Left colon (tissue), 2 donors: ENCODE measurements at places on chromosomes 2 and 18. TPM values are rescaled to one million over a fixed set of nuclear protein-coding genes. Genes with fewer than 3 reads are reported as not detected.
A peak's percentile ranks its signal among the peaks of the same experiment; 100 is the strongest.

DNA sequence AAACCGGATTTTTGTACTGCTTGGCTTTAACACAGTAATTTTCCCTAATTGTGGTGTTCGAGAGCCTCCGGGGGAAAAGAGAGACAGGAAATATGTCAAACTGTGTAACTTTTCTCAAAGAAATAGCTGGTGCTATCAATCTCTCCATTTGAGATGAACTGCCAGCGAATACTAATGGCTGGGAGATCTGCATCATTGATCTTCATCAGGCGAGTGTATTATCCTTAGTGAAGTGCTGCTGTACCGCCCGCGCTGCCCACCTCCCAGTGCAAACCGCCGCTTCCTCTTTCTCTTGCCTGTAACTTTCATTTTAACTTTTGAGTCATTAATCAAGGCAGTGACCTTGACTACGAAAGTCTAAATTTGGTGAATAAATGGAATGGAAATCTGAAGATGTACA, 246.1 kb upstream of the ST6GAL2 start:
- DNase-seq: no peak

GRCh38 chr2:95063086-95063958, 37.8 kb downstream of the MAL start:
- no peak for DNase-seq

GRCh38 chr18:840023-840408, 28.0 kb upstream of the YES1 start:
- DNase-seq: no peak

DNA sequence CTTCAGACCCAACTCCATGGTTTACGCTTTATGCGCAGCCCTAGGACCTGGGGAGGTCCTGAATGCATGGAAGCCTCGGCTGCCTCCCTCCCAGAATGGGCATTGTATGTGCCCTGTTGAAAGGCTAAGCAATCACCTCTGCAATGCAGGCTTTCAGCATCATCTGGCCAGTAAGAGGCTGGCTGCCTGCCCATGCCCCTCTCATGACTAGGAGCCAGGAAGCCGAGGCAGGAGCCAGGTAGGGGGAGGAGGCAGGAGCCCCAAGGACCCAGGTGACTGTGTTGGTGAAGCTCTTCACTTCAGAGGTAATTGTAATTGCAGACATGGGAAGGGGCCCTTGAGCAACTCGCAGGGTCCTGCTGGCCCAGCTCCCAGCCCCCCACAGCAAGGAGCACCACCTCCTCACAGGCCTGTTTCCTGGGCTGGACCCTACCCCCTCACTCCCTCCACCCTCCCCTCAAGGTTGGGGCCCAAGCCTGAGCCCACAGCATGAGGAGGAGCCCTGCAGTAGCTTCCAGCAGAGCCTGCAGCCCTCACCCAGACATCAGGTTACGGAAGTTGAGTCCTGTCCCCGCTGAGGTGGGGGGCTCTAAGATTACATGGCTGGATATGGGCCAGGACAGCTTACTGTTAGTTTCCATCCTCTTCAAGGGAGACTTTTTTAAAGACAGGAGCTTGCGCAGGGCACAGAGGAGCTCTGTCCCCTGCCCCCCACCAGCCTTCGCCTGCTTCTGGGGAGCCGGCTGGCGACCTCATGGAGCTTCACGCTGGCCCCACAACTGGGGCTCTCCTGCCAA, 21.9 kb downstream of the CRACDL start:
- no peak for DNase-seq

- peak; percentile 12 for DNase-seq
Observed at GRCh38 chr18:55779691-55780585, 191.9 kb upstream of the TCF4 start.

GRCh38 chr2:100283724-100284501, 38.4 kb downstream of the LONRF2 start:
- no peak for DNase-seq

The LOXHD1 gene
- total RNA-seq: 0.15 TPM

The RGPD3 gene
- total RNA-seq: 0.06 TPM

DNA sequence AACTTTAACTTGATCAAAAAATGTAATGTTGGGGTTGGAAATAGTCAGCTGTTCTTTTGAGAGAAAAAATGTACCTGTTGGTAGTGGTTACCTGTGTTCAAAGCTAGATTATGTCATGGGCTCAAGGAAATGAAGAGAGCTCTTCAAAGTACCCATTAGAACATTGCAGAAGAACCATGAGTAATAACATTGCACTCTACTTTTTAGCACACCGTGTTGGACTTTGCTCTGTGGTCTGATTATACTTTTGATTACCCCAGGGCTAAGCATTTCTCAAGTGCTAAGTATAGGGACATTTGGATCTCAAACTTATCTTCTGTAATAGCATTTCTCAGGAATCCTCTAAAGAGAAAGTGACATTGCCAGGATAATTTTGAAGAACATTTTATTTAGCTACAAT, 1122.8 kb upstream of the CELF4 start:
- no peak for DNase-seq

DNA sequence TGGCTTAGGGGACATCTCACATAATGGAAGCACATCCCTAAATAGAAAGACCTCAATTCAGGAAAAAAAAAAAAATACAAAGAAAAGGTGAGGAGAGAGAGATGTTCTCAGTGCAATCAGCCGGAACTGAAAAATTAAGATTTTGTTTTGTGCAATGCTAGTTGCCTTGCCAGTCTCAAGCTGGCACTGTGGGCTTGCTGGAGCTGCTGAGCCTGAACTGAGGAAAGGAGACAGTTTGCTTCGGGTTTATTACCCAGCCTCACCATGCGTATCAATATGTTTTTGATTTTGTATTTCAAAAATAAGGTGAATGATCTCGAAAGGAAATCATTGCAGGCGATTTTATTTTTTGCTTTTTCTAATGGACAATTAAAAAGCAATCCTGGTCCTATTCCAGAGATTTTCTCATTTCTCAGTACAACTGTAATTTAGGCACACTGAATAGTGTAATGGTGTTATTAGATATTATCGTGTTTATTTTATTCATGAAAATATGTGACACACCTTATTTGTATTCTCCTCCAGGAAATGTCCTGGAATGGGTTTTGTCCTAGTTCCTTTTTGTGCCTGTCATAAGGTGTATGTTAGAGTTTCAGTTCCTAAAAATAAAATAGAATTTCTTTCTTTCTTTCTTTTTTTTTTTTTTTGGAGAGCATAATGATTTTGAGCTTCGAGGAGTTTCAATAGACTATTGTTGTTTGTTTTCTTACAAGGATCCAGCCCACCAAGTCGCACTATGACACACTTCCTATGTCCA, 72.8 kb upstream of the ZEB2 start:
- DNase-seq: no peak

DNA sequence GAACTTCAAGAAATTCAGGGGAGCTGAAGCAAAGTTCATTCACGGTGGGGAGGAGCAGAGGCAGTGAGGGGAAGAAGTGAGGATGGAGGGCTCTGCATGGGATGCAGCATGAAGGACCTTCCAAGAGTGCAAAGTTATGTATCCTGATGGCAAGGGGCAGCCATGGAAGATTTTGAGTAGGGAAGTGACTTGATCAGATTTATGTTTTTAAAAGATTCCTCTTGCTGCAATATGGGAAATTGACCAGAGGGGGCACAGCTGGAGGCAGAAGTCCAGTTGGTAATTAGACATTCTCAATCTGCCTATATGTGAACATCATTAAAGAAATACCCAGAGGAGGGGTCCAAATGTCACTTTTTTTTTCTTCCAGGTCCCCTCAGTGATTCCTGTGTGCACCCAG, 21.5 kb upstream of the ANXA4 start:
- DNase-seq: no peak

DNA sequence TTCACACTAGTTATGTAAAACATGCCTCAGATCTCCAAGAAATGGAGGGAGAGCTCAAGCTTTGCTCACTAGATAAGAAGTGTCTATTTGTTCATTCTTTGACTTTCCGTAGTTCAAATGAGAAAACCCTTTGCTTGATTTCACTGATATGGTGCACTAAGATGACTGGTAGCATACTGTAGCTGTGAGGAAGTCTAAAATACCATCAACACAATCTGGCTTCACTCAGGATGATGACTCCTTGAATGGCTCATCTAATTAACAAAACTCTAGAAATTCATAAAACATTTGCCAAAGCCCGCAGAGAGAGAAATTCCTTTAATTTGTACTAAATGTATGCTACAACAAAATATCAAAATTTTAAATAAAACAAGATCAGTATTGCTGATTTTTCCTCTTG, 152.8 kb upstream of the STK17B start:
- DNase-seq: no peak

DNA sequence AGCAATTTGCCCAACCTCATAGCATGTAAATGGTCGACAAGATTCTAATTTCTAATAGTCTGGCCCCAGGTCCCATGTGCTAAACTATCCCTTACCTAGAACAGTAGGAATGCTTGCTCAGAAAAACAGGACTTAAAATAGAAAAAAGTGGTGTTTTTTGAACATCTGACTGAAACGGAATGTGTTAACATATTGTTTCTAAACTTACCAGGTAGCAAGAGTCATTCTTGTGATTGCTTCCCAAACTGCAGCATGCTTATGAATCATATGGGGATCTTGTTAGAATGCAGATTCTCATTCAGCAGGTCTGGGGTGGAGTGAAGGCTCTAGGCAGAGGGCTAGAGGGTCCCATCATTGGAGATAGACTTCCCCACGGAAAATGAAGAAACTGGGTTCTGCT, 5.8 kb upstream of the SLC20A1 start:
- no peak for DNase-seq

The KIF5C gene
- 1.4 TPM for total RNA-seq

DNA sequence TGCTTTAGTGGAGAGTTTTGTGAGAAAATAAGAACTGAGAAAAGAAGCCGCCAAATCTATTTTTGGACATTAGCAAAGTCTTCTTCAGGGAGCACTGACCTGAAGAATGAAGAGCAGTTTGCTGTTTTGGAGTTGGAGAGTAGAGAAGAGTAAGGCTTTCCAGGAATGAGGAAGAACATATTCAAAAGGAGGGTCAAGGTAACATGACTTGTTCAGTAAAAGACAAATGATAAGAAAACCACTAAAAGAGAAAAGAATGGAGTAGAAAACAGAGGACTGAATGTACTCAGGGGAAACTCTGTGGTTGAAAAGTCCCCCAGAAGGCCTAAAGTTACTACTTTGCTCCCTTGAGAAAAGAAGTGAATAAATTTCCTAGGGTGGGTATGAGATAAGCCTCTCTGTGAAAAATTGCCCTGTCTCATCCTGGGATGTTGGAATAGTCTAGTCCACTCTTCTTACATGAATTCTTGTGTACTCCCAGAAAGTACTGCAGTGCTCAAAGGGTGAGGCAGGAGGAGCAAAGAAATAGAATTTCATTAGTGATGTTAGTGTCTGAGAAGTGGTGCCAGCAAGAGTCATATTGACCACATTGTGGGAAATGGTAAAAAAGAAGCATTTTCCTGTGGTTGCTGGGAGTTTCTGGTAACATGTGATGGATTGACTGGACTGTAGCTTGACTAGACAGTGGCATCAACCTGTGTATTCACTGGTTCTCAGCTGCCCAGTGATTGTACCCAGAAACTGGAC, 27.8 kb downstream of the MBD5 start:
- DNase-seq: no peak

GRCh38 chr2:158668001-158668765, 126.9 kb upstream of the DAPL1 start:
- DNase-seq: no peak
